Activated T-helper 1 cell treated with anti-CD3 and anti-CD28 coated beads, Interleukin-2, amount 50 U/mL, for 16 hours (primary cell): ENCODE measurements at places on chromosomes 12 and 14.

GRCh38 chr14:31411218-31411727 is 9.1 kb downstream of the HEATR5A start:
- DNase-seq: no peak

- no peak for DNase-seq
Observed at GRCh38 chr12:64083285-64084210, 138.5 kb downstream of the KICS2 start.

DNA sequence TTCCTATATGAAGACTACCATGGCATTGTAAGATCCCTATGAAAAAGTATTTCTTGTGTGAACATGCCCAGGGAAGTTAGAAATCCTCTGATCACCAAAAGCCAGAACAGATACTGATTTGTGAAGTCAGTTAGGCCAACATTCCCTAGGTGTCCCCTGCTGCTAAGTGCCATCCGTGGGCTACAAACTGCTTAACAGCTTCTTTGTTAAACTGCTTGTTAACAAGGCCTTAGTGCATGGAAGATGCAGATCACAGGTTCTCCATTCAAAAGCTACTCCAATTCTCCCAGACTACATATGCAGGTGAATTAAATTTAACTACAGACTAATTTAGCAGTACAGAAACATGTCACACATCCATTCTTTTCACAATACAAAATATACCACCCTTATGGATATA is 108.2 kb downstream of the PRICKLE1 start:
- DNase-seq: no peak

DNA sequence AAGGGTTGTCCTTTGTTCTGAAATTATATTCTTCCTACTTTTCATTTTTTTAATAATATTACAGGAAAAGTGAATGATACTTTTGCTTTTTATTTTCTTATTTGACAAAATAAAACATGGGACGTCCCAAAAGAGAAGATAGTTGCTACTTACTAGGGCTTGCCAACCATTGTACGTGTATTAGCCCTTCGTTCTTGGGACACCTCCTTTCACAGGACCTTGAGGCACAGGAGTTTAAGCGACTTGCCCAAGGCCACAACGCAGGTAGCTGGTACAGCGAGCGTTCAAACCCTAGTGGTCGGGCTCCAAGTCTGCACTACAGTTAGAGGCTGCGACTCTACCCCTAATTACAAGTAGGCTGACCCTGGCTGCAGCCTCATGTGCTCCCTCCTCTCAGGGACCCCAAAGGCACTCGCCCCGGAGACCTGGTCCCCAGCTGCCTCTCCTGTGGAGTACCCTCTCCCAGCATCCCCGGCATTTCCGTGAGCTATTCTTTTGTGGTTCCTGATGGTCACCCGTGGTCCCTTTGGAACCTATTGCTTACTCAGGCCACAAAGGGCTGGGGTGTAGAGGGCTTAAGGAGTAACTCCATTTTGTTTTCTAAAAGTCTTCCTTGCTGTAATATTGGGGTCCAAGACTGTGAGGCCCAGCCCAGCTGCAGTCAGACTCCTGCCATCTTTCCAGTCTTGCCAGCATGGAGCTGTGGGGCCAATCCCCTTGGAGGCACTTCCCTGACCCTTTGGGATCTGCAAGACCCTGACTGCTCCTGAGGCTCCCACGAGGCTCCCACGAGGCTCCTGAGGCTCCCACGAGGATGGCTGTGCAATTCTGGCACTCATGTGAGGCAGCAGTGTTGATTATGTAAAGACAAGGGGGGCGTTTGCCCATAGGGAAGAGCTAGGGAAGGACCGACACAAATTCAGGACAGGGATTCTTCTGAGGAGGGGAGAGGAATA is 49.7 kb downstream of the IQSEC3 start:
- DNase-seq: no peak

DNA sequence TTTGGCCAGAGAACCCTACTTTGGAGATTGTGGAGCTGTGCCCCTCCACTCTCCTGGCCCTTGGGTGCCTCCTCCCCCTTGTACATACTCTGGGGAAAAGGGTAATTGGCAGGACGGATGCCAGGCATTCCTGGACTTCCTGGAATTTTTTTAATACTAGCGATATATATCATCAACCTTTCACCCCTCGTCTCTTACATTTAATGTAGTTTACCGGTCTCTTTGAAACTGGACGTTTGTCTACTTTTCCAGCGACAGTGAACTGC is 767 bp upstream of the CRY1 start:
- no peak for DNase-seq

DNA sequence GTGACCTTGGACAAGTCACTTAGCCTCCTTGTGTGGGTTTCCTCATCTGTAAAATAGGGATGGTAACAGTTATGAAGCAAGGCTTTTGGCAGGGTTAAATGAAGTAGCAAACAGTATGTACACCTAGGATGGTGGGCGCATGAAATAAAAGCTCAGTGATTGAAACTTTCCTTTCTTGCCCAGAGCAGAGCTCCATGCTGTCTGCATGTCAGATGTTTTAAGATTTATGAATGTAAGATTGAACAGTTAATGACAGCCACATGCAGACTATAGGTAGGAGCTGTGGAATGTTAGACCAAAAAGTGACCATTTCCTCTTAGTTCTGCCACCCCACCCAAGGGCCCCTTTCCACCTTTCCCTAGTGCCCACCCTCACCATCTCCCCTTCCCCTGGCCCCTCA is 12.1 kb downstream of the ITGB7 start:
- no peak for DNase-seq

DNA sequence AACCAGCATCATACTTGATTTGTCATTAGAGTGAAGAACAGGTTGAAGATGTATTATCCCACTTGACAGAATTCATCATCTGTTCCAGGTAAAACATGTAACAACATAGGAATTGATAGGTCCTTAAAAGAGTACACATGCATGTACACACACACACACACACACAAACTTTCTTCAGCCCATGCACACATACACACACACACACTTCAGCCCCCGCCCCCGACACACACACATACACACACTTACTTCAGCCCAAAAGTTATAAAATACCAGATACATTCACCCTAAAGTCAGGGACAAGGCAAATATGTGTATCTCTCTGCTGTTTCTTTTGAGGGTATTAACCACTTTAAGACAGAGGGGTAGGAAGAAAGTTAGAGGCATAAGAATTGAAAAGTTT is 15.4 kb downstream of the CAND1 start:
- DNase-seq: no peak

DNA sequence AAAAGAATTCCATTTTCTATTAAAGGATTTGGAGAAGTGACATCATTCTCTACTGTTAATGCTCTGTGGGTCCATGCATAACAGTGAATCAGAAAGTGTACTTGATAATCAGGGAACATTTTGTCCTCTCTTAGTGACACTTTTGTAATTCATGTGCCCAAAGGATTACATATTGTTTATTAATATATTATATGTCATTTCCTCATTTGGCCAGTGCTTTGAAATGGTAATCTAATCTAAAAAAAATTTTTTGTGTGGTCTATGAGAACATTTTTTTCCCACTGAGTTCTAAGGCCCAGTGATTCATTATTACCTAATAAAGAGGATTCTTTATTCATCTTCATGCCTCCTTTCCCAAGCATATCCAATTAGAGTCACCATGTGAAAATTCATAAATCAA is 79.7 kb upstream of the MYF6 start:
- DNase-seq: no peak

GRCh38 chr14:21090194-21090939 is 8.1 kb downstream of the ZNF219 start:
- DNase-seq: no peak

- DNase-seq: no peak
Observed at GRCh38 chr14:65628664-65629063, 216.1 kb downstream of the FUT8 start.

DNA sequence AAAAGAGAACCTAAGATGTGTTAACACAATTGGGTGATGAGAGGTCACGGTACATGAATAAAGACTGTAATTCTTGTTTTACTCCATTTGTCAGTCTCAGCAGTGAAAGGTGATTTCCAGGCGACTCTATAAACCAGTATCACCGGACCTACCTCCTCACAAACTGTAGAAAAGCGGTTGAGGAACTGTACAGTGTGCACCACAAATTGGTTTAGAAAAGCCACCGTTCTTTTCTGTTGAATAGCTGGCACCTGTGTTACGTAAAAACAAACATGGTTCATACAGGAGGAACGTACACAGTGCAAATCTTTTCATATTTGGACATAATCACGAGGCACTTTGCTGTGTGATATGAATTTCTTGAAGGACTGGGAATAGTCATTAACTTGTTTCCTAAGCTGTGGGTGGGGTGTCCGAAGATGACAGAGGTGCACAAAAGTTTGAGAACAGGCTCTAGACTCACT is 663 bp downstream of the WASHC3 start:
- no peak for DNase-seq

DNA sequence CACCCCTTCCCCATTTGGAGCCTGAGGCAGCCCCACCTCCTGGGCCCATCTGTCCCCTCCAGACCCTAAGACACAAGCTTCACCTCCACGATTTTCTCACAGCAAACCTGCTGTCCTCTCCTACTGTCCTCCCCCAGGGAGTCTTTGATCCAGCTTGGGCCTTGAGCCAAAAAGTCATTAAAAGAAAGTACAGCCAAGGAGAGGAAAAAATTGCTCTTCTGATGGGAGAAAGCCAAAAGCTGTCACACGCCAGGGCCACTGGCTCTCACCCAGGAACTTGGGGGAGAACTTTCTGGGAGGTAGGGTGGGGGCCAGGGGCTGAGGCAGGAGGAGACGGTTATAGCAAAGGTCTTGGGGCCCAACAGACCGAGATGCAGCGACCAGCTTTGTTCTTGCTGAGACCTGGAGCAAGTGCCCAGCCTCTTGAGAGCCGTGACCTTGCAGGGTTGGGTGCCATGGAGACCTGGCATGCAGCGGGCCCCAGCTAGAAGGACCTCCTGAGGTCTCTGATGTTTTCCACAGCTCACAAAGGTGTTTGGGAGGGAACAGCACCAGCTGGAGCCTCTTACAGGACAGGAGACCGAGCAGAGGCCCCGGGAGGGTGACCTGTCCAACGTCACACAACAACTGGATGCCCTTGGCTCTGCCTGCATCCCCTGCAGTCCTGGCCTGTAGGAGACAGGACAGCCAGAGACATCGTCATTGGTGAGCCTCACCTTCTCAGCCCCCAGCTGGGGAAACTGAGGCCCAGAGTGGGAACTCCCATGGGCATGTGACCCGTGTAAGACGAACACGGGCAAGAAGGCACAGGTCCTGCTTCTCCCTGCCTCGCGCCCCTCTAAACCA is 124.5 kb downstream of the CALM1 start:
- DNase-seq: no peak

DNA sequence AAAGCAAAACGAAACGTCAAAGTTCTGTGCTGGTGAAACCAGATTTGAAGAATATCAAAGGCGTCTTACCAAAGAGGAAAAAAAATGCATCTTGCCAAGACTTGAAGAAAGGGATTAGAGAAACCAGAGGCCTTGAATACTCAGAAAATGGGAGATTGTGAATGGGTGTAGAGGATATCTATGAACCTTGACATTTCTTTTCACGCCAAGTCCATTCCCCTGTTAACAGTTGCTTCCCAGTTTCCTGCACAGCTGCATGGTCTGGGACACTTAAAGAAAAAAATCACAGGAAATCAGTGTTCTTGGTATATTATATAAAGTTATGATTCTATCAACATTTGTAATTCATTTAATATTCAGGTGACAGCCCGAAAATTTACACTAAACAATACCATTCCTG is 1.4 kb upstream of the GTF2A1 start:
- no peak for DNase-seq

- DNase-seq: no peak
Observed at GRCh38 chr14:36845356-36846012, 183.8 kb downstream of the PAX9 start.
